ENCODE measurements at places on chromosomes 4 and X.

GRCh38 chrX:10007621-10008020 lies 40.5 kb downstream of the CLDN34 start:
- no peak overlapping the region for H3K27ac ChIP-seq
- DNase-seq = no peak
- no peaks in the 10 kb centered on the region for H3K27me3 ChIP-seq
- no peak overlapping the region for H3K4me3 ChIP-seq
- H3K4me1 ChIP-seq = peaks cover 21% of the 10 kb centered on the region

DNA sequence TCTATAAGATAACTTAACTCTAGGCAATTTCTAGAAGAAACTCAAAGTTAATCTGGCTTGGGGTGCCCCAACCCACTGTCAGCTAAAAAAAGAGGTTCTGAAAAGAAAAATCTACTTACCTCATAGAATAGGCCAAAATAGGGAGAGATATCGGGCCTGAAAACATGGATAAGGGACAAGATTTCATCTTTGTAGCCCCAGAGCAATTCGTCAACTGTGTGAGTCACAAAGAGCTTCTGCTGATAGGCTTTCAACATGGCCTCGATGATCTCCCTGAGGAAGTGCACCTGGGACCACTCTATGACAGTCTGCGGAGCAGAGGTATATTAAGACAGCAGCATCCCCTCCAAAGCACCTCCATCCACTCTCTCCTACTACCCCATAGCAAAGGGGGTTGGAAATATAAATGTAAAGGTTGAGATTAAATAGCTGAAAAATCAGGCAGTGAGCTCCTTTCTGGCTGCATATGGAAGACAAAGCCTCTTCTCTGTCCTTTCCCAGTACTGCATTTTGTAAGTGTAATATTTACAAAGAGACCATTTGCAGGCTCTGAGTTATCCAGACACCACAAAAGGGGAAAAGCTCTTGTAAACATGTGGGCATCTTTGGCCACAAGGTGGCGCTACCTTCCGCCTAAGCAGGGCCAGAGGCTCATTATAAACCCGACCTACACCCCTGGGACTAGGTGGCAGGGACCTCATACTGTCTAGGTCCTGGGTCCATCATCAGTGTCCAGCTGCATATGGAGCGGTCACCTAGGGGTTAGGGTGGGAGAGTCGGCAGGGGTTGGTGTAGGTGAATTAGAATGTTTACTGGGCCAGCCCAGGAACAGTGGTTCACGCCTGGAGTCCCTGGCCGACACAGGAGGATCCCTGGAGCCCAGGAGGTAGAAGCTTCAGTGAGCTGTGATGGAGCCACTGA lies 31.5 kb upstream of the NUP54 start:
- H3K27me3 ChIP-seq = no peaks in the 10 kb centered on the region
- H3K4me3 ChIP-seq = no peak overlapping the region
- no peaks in the 10 kb centered on the region for H3K4me1 ChIP-seq
- DNase-seq = peak; percentile 95

- H3K27me3 ChIP-seq = no peaks in the 10 kb centered on the region
- H3K4me3 ChIP-seq = no peak overlapping the region
- DNase-seq = no peak
- no peaks in the 10 kb centered on the region for H3K36me3 ChIP-seq
- H3K4me1 ChIP-seq = no peaks in the 10 kb centered on the region
These were observed 95.5 kb upstream of the KLHL13 start for GRCh38 chrX:118211891-118212816.

DNA sequence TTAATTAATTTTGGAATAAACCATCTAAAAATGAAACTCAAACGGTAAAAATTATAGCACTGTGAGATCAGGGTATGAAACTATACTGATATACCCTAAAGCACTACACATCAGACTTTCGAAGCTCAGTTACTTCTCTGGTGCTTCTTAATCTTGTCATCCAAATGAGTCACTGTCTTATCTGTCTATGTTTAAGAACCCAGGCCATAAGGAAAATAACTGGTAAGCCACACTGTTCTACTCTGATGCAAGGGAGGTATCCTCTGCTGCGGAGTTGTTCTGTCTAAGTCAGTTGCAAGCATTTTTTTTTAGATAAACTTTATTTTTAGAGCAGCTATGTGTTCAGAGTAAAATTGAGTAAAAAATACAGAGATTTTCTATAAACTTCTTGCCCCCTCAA lies 830.8 kb upstream of the POU3F4 start:
- no peak for DNase-seq
- H3K36me3 ChIP-seq = no peaks in the 10 kb centered on the region
- H3K4me1 ChIP-seq = no peaks in the 10 kb centered on the region
- H3K27me3 ChIP-seq = no peaks in the 10 kb centered on the region
- H3K27ac ChIP-seq = no peak overlapping the region
- no peak overlapping the region for H3K4me3 ChIP-seq

DNA sequence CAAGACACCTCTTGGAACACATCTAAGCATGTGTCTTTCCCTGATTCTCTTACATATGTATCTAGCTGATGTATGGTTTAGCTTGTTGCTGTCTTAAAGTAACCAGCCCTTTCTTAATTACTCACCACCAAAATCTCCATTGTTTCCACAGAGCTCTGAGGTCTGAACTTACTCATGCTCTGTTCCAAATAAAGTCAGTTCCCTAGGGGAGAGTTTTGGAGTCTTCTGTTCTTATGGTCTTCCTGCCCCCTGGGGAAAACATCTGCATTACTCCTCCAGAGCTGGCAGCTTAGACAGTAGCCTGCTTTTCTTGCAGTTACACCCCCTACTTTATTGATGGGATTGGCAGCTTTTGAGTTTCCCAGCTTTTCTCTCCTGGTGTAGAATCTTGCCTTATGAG lies 125.8 kb downstream of the EDA start:
- H3K4me3 ChIP-seq = no peak overlapping the region
- H3K27ac ChIP-seq = no peak overlapping the region
- H3K4me1 ChIP-seq = no peaks in the 10 kb centered on the region
- H3K36me3 ChIP-seq = no peaks in the 10 kb centered on the region
- no peak for DNase-seq

DNA sequence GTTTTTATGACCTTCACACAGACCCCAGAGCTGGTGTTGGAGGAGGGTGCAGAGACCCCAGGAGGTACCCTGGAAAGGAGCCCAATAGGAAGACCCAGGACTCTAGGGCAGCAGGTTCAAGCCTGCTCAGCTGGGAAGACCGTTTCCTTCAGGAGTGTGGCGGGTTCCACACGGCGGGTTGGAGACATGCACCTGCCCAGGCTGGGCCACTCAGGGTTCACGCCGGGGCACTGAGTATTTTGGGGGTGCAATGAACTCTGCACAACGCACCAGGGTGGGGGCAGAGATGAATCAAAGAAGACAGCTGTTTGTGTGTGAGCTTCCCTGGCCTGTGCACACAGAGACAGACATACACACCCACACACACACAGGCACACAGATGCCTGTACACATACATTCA lies 52.5 kb upstream of the PPP2R3B start:
- H3K27me3 ChIP-seq = peaks cover under 1% of the 10 kb centered on the region
- no peak overlapping the region for H3K27ac ChIP-seq
- no peak overlapping the region for H3K4me3 ChIP-seq
- H3K36me3 ChIP-seq = no peaks in the 10 kb centered on the region
- peaks cover 7% of the 10 kb centered on the region for H3K4me1 ChIP-seq

- peak; percentile 79 for DNase-seq
- peak overlapping the region; percentile 59 for H3K4me3 ChIP-seq
- no peaks in the 10 kb centered on the region for H3K36me3 ChIP-seq
These were observed 441 bp downstream of the SLC9B2 start for GRCh38 chr4:103075894-103076746.

DNA sequence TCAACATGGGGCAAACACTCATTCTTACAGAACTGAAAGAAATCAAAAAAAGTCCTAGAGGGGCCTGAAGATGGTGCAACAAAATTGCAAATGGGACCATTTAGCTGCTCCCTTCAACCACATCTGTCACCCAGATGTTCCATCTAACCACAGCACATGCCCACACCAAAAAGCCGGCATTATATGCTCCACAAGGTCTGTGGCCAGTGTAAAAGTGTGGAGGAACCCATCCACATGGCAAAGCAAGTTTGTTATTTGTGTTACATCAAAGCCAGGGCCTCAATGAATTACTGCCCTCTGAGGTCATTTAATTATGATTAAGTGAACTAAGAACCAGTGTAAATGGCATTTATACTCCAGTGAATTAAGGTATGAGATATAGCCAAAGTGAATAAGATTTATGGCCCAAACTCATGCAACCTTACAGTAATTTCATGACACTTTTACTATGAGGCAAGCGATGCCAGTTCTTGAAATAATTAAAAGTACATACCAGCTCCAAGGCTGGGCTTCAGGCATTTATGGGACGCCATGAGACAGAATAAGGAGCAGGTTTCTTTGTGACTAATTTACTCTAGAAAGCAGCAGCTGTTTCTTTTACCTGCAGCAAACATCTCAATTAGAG lies 48.7 kb upstream of the FGF16 start:
- H3K36me3 ChIP-seq = no peaks in the 10 kb centered on the region
- no peaks in the 10 kb centered on the region for H3K4me1 ChIP-seq
- no peak overlapping the region for H3K4me3 ChIP-seq
- no peak overlapping the region for H3K27ac ChIP-seq

- no peaks in the 10 kb centered on the region for H3K36me3 ChIP-seq
- no peak overlapping the region for H3K4me3 ChIP-seq
- no peaks in the 10 kb centered on the region for H3K4me1 ChIP-seq
- DNase-seq = no peak
These were observed 515.9 kb upstream of the NDST4 start for GRCh38 chr4:115629270-115629669.

DNA sequence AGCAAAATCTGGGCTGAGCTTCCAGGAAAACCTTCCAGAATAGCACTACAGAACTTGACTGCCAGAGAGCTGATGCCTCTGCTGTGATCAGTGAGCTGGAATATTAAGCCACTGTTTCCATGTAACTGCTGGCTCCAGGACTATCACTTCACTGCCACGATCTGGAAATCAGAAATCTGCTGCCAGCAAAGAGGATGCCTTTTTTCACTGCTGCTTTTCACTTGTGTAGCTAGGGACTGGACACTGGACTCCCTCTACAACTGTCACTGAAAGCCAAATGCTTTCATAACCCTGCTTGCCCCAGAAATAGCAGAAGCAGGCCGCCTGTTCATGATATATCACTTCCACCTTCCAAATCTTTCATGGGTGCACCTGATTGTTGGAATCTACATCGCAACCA lies 9.4 kb upstream of the AP1S2 start:
- no peaks in the 10 kb centered on the region for H3K4me1 ChIP-seq
- no peak for DNase-seq
- H3K27ac ChIP-seq = no peak overlapping the region
- no peaks in the 10 kb centered on the region for H3K36me3 ChIP-seq

DNA sequence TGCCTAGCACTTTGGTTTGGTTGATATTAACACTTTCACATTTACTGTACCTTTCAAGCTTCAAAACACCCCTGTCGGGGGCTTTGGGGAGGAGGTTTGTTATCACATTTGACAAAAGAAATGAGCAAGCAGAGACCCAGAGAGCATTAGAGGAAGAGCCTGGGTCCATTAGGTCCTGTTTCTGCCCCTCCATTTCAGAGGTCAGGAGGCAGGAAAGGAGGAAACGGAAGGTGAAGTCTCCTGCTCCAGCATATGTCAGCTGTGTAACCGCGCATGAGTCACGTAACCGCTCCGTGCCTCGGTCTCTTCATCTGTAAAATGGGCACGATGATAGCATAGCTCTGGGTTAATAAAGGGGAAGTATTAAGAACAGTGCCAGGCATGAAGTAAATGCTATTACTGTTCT lies 201.9 kb upstream of the BCOR start:
- H3K4me1 ChIP-seq = no peaks in the 10 kb centered on the region
- DNase-seq = no peak
- no peak overlapping the region for H3K27ac ChIP-seq
- no peaks in the 10 kb centered on the region for H3K27me3 ChIP-seq
- no peaks in the 10 kb centered on the region for H3K36me3 ChIP-seq

- H3K4me1 ChIP-seq = peaks cover 7% of the 10 kb centered on the region
- H3K36me3 ChIP-seq = no peaks in the 10 kb centered on the region
- no peak for DNase-seq
- no peak overlapping the region for H3K4me3 ChIP-seq
- no peaks in the 10 kb centered on the region for H3K27me3 ChIP-seq
These were observed 142.5 kb upstream of the MED14 start for GRCh38 chrX:40877887-40878286.

- H3K27me3 ChIP-seq = no peaks in the 10 kb centered on the region
- peaks cover 11% of the 10 kb centered on the region for H3K4me1 ChIP-seq
- no peaks in the 10 kb centered on the region for H3K36me3 ChIP-seq
- no peak overlapping the region for H3K4me3 ChIP-seq
- no peak for DNase-seq
These were observed 115.3 kb downstream of the FAT4 start for GRCh38 chr4:125430086-125430485.

- no peak overlapping the region for H3K4me3 ChIP-seq
- no peaks in the 10 kb centered on the region for H3K4me1 ChIP-seq
- no peaks in the 10 kb centered on the region for H3K36me3 ChIP-seq
- no peak for DNase-seq
These were observed 100.5 kb downstream of the CORIN start for GRCh38 chr4:47737326-47737725.

- H3K36me3 ChIP-seq = no peaks in the 10 kb centered on the region
- H3K4me3 ChIP-seq = no peak overlapping the region
- no peaks in the 10 kb centered on the region for H3K4me1 ChIP-seq
- no peak overlapping the region for H3K27ac ChIP-seq
These were observed 377.2 kb upstream of the FTHL17 start for GRCh38 chrX:31449081-31449480.

GRCh38 chrX:130170752-130171445 lies 863 bp upstream of the RAB33A start:
- H3K27ac ChIP-seq = no peak overlapping the region
- H3K4me3 ChIP-seq = peak overlapping the region; percentile 65
- H3K4me1 ChIP-seq = peaks cover 5% of the 10 kb centered on the region
- H3K27me3 ChIP-seq = peaks cover 13% of the 10 kb centered on the region
- peak; percentile 71 for DNase-seq

DNA sequence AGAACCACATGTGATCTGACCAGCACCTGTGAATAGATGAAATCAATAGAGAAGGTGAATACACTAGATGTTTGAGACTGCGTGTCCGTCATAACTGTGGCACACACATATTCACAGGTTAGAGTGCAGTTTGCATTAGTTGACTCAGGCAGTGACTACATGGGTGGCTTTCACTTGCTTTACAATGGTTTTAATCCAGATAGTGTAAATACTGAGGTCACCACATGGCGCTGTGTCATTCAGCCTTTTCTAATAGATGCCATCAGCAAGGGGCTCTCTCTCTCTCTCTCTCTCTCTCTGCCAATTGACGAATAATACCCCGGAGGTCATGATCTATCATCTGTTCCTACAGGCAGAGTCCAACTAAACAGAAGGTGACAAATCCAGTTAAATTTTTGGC lies 30.7 kb upstream of the FGF13 start:
- H3K4me3 ChIP-seq = no peak overlapping the region
- H3K27ac ChIP-seq = no peak overlapping the region
- no peaks in the 10 kb centered on the region for H3K36me3 ChIP-seq
- no peak for DNase-seq

- H3K27me3 ChIP-seq = no peaks in the 10 kb centered on the region
- H3K27ac ChIP-seq = no peak overlapping the region
- H3K4me1 ChIP-seq = peaks cover 10% of the 10 kb centered on the region
- no peaks in the 10 kb centered on the region for H3K36me3 ChIP-seq
- no peak overlapping the region for H3K4me3 ChIP-seq
These were observed 127.4 kb downstream of the ZNF330 start for GRCh38 chr4:141348125-141348524.

All from GM23338 (cell line).